ENCODE measurements at places on chromosomes 1 and 21. TPM values are rescaled to one million over a fixed set of nuclear protein-coding genes. Genes with fewer than 3 reads are reported as not detected.

DNA sequence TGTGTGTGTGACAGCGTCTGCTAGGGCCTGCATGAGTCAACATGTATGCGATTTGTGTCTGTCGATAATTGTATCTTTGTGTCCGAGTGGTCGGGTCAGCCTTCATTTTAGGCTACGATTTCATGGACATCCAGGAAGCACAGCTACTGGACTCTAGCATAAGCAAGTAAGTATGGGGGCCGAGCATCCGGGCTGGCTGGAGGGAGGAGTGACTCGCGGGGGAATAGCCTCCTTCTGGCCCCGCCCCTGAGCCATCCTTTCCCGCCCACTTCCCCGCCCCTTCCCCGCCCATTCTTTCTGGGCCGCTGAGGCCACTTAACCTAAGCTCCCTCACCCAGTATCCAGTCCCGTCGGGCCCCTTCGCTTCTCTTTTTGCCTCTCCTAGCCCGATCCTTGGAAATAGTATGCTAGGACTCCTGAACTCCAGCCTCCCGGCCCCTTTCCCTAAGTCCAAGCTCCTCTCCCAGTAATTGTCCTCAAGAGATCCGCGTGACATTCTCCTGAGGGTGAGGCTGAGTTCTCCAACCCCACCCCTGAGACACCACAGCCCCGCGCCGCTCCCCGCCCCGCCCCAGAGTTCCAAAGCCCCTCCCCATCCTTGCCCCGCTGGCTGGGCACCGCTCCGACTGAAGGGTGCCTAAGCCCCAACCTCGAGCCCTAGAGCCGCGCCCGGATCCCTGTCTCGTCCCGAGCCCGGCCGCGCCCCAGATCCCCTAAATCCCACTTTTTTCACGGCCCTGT lies 1.2 kb downstream of the MAP3K6 start:
- DNase-seq = peak; percentile 77

DNA sequence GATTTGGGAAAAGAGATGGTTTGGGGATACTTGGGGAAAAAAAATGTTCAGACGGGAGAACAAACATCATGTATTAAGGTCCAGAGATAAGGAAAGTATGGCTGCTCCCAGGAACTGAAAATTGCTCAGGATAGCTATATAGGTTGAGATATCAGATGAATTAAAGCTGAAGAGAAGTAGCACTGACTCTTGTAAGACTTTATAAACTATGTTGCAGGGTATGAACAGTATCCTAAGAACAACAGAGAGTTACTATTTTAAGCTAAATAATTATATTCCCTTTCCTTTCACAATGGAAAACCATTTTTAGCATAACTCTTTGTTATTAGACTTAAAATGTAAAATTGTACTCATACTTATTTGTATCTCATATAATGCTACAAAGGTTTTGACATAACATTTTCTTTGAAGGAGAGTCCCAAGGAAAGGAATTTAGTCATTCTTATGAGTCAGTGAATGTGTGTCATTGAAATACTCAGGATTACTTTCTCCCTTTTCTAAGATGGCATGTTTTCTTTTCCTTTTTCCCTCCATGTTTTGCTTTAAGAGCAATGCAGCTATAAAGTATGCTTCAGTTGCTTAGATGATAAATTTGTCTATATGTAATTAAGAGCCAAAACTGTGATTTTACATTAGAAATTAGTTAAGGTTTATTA lies 139.4 kb upstream of the KIAA1614 start:
- peak; percentile 79 for DNase-seq

DNA sequence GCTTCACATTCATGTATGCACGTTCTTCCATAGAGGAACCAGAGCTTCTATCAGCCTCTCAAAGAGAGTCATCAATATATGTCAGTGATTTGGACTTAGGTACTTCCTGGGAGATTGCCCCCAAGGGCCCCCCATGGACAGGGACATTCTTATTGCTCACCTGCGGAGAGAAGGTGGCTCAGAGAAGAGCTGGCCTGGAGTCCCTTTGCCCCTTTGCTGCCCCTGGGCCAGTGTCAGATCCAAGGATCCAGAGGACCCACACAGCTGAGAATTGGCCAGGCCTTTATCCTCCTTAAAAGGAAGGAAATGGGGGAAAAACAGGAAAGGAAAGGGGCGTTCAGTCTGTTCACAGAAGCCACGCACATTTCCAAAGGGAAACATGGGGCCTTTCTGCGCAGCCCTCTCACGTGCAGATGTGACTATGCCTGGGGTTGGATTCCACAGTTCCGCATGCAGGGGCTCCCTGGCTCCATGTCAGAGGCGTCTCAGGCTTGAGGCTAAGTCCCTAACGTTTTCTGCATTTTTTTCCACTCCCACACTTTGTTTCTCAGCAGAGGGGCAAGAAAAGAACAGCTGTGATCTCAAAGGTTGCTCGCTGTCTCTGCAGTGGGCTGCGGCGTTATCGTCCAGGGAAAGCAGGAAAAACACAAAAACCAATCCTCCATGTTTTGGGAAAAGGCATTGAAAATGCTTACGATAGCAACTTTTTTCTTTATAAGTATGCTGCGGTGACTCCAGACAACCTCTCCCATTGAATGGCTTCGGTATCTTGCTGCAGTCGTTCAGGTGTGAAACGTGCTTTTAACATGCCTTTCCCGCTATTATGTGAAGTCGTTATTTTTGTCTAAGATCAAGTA lies 5.9 kb downstream of the C1orf226 start:
- DNase-seq = no peak

- DNase-seq = peak; percentile 22
Measured at GRCh38 chr1:86841116-86841515, 72.8 kb downstream of the SELENOF start.

DNA sequence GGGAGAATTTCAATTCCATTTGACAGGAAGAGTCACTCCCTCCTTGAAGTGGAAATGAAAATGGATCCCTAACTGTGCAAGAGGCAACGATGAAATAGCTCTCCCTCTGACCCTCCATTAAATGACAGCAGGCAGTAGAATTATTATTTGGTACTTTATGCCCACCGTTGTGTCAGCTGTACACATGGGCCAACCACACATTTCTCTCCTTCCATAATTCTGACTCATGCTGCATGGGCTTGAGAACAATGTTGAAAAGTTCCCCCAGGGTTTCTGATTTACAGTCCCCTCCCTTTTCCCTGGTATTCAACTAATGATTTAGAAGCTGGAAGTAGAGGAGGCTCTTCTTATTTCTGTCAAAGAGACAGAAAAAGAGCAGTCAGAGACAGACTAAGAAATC lies 103.5 kb downstream of the RGS7 start:
- peak; percentile 51 for DNase-seq

- DNase-seq = no peak
Measured at GRCh38 chr21:32592929-32593502, 7.7 kb upstream of the TCP10L start.

DNA sequence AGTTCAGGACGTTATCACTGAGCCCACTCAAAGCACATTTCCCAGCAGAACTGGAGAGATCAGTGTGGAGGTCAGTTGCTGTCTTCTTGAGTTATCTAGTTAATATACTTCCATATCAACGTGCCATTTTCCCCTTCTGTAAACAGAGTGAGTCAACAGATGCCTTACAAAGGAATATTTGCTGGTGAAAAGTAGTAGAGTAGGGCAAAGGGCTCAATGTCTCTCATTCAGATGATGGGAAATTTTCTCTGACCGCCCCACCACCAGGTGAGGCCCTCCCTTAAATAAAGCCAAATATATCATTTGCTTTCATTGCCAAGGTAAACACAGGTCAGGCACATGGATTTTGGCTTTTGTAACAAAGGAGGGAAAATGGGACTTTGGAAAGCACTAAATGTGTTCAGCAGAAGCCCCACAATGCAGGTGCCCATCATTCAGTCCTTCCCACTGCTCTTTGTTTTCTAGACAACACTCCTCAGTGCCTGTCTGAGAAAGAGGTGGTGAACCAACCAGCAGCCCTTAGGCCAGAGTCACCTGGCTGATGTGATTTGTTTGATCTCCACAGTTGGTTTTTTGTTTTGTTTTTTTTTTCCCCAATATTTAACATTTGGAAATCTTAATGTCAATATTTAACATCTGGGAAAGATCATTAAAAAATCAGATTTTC lies 40.5 kb upstream of the SAMD13 start:
- DNase-seq = no peak

GRCh38 chr1:27981145-27981544 lies 21.4 kb downstream of the XKR8 start:
- DNase-seq = no peak

UHMK1 gene
- total RNA-seq = 108 TPM

GBP4 gene
- total RNA-seq = 0.55 TPM

COL8A2 gene
- total RNA-seq = 0.69 TPM
